ENCODE measurements at places on chromosomes 13 and 19.

- DNase-seq = no peak
Observed at GRCh38 chr19:32012206-32012605, 333.2 kb upstream of the ZNF507 start.

DNA sequence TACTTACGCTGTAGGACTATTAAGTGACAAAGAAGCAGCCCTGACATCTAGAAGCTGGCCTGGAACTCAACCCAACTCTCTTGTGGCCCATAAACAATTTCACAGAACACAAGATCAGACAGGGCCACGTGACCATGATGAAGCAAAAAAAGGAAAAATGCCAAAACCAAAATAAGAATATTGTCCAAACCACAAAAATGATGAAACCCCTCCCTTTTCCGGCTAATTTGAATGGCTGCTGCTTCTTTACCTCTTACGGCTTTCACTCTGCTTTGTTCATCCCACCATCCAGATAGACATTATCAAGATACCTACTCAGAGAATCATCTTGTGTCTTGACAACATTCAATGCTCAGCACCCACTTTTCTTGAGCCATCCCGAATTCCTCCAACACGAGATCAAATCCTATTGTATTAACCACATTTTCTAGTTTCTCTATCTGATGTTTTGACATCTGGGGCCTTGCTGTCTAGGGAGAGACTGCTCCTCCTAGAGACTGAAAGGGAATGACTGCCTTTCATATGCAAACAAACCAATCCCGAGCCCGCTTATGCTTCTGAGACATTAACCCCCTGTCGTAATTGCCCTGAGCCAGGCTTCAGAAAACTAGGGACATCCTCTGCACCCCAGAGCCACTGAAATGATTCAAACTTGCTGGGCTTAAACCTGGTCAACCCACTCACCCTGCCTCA is 186.3 kb downstream of the TDRD3 start:
- no peak for DNase-seq

- DNase-seq = no peak
Observed at GRCh38 chr13:114067886-114068651, 64.4 kb downstream of the RASA3 start.

GRCh38 chr13:20160306-20161274 is at the start of gene GJA3:
Gene GJA3, minus strand, starts transcription at chr13:20161052. Its CDS starts 17,764 bp downstream, at chr13:20143288.
- peak; percentile 52 for DNase-seq

- DNase-seq = no peak
Observed at GRCh38 chr13:114106526-114106925, 25.9 kb downstream of the RASA3 start.

DNA sequence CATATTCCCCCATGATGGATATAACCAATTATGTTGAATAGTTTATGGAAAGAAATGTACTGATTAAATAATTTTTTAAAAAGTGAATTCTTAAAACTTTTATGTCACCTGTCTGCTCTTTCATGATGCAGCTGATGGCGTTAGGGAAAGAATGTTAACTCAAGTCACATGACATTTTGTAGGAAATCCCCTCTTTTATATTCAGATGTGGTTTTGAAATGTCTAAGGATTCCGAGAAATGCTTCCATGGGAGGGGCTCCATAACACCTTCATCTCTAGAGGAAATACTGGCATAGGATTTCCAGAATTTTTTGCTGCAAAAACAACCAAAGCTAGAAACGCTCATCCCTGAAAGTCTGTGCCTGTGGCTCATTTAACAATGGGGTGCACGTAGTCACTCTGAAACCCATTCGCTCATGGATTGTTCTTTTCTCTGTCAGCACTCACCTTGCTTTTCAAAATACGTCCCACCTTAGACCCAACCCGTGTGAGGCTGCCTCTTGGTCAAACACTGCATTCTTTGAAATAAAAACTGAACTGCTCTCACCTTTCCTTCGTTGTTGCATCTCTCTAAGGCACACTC is 288.9 kb downstream of the SHISA2 start:
- DNase-seq = no peak

- DNase-seq = no peak
Observed at GRCh38 chr13:43770871-43771270, 15.9 kb downstream of the ENOX1 start.

DNA sequence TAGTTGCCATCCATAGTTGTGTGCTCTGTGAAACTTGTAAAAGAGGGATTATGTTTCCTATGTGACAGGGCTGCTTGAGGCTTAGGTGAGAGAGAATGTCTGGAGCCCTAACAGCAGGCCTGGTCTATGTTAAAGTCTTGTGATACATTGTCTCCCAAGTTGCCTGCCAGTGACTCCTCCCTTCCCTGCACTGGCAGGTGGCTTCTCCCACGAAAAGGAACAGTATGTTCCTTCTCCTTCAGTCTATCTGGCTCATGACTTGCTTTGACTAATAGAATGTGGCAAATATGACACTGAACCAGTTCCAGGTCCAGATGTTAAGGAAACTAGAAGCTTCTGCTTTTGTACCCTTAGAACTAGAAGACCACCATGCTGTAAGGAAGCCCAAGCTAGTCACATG is 5.9 kb upstream of the KCNN4 start:
- no peak for DNase-seq

- DNase-seq = no peak
Observed at GRCh38 chr13:75021151-75021550, 460.8 kb downstream of the TBC1D4 start.

GRCh38 chr13:63370101-63370500 is 1954.5 kb upstream of the PCDH20 start:
- DNase-seq = no peak

DNA sequence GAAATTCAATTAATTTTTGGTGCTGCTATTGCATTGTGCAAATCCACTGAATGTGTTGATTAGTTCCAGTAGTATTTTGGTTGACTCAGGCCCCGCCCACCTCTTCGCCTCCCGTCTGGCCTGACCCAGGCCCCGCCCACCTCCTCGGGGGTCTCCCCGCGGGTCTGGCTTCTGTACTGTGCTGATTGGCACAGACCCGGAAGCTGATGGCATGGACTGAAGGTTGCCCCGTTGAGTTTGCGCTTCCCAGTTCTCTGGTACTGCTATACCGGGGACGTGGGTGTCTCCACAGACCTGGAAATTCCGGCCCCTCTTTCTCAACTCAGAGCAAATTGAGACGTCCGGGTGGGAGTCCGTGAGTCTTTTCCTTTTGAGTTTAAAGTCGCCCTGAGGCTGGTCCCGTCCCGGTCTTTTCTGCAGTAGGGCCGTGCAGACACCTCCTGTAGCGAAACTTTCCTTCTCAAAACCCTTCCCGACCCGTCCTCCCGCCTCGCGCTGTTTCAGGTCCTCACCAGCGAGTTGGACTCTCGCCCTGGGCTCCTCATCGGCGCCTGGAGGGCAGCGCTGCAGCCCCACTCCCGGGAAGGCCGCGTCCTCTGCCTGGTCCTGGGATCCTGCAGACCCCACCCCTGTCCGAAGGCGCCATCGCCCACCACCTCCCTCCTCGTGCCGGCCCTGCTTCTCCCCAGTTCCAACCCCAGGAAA is 14.8 kb downstream of the ZNF701 start:
- no peak for DNase-seq

DNA sequence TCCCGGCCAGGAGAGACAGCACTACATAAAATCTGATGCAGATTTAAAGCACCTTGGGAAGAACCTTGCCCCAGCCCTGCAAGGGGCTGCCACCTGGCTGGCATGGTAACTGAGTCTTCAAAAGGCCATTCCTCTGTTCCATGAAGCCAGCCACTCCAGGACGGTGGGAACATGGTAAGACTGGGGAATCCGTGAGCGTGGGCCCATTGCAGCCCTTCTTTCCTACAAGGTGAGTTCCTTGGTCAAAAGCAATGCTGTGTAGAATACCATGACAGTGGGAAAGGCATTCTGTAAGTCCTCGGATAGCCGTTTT is 121.3 kb downstream of the SOX1 start:
- no peak for DNase-seq

DNA sequence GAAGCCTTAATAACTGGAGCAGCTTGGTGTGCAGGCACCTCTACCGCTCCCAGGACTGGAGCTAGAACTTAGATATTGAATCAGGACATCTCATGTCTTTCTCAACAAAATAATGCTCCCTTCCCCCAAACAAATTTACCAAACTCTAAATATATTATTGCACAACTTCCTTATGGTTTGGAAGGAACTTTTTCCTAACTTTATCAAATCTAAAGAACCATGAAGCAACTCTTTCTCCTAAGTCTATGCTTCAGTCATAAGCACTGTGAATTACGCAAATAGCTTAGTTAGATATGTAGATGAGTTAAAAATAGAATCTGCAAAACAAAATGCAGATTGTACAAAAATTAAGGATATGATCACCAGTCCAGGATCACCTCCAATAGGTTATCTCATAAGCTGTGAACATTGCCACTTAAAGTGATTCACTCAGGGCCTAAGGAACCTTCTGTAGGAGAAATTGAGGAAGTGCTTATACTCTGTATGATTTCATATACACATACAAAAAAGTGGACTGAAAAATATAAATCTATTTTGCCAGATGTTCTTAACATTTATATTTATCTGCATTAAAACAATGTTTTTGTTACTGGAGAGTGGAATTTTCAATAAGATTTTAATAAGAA is 20.4 kb upstream of the MAB21L1 start:
- DNase-seq = no peak

DNA sequence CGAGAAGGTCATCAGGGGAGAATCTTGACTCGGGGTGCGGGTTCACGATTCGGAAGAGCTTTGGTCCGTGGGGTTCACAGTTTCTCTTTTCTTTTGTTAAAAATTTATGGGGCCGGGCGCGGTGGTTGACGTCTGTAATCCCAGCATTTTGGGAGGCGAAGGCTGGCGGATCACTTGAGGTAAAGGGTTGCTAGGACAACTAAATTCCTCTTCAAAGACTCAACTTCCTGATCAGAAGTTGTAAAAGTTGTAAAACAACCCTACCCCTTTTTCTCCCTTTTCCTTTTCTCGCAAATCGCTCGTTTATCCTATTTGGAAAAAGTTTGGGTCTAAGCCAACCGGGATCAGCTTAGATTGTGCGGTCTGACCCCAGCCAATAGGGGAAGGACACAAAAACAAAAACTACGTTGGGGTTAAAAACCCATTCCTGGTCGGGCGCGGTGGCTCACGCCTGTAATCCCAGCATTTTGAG is 673 bp downstream of the ZNF486 start:
- DNase-seq = no peak

DNA sequence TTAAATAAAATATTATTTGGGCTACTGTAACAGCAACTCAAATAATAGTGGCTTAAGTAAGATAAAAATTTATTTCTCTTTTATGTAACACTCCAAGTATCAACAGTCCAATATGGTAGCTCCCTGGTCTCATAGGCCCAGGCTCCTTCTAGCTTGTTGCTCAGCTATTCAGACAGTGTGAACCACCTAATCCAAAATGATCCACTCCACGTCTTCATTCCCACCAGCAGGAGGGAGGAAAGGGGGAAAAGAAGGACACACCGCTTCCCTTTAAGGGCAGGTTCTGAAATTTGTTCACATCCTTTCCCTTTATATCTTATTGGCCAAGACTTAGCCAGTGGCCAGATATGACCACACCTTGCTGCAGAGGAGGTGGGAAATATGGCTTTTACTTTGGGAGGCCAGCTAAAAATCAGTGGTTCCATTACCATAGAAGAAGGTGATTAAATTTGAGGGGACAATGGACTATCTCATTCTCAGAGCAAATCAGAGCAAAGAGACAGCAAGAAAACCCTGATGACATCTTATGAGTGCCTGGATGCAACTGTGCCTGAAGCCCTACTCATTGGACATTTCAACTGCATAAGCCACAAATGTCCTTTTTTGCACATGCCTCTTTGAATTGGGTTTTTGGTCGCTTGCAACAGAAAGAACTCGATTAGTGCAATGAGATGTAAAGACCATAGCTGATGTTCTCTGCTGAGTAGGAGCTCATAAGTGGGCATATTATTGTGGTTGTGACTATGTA is 7.0 kb upstream of the EPOR start:
- DNase-seq = no peak

DNA sequence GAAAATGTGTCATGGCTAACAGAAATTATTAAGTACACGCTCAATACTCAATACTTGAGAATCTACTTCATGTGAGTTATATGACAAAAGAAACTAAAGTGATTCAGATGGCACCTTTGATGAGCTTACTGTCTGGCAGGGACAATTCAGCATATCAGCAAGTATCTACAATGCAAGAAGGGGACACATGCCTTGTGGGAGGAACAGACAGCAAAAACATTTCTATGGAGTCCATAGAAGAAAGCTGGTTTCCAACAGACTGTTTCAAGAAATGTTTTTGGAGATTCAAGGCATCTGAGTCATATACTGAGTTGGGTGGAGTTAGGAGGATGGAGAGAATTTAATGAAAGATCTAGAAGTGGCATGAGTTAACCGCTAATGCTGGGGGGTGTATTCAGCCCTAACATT is 54.7 kb downstream of the MBNL2 start:
- DNase-seq = no peak

- no peak for DNase-seq
Observed at GRCh38 chr19:15780610-15781418, 6.6 kb upstream of the OR10H5 start.

- DNase-seq = no peak
Observed at GRCh38 chr13:113468472-113469201, 15.3 kb upstream of the ADPRHL1 start.

- DNase-seq = no peak
Observed at GRCh38 chr19:45118106-45118505, 25.1 kb downstream of the PPP1R37 start.

DNA sequence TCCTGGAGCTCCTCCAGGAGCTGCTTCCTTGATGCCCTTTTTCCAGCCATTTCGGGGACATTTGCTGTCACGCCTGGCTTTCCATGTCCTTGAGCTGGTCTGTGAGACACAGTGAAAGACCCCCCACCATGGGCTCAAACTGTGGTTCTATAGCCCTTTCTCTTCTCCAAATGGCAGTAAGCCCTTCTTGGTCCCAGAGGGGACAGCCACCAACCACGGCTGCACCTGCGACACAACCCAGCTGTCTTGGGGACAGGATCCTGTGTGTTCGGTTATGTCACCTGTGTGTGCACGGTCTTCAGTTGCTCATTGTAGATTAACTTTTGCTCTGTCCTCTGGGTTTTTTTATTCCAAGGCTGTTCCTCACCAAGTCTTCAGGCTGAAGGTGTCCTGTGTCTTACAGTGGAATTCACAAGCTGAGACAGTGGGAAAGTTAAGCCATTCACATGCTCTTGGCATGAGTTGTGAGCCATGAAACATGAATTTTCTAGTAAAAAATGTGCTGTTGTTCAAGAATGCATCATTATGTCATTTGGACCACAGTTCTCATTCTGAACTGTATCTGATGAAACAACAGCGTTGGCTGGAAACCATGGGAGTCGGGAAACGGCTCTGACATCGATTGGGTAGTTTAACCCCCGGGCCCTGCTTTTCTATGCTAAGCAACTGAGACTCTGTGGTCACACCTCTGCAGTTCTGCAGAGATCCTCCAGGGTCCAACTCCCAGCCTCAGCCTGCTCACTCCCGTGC is 129.5 kb upstream of the MCF2L start:
- no peak for DNase-seq

GRCh38 chr13:35703061-35703460 is 226.6 kb upstream of the MAB21L1 start:
- no peak for DNase-seq

DNA sequence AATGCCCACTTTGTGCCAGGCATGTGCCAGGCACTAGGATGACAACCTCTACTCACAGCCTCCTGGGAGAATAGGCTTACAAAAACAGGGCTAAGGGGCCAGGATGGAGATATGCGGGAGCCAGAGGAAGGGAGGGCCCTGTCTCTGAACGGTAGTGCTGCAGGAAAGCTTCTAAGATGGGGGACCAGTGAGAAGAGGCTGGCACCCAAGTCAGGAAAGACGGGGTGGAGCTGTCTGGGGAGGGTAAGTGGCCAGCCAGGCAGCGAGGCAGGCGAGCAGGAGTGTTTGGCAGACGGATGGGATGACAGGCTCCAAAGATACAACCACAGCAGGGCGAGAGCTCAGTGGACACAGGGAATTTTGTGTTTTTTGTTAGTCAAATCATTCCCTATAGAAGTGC is 44.7 kb upstream of the GPI start:
- no peak for DNase-seq

GRCh38 chr13:58869566-58869965 is 1238.0 kb downstream of the PCDH17 start:
- peak; percentile 24 for DNase-seq

All from NCI-H748 treated with DMSO at 0.1 percent for 48 hours (cell line).